ENCODE measurements at places on chromosomes 3 and 15.

DNA sequence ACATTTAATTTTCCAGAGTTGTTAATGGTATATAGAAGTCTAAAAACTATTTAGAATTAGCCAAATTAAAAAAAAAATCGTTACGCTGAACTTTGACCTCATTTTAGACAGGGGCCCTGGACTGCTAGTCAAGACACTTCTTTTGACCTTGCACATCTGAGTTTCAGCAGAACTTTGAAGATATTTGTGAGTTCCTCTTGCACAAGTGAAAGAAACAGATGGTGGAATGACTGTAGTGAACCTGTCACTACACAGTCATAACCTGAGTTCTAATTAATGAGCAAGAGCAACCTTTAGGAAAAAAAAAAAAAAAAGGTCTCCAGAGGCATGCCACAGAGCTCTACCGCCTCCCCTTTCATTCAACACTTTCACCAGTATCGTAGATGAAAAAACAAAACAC, 5.3 kb downstream of the MYO5C start:
- DNase-seq, result no peak

GRCh38 chr3:37693511-37694283, 168.0 kb upstream of the CTDSPL start:
- no peak for DNase-seq

DNA sequence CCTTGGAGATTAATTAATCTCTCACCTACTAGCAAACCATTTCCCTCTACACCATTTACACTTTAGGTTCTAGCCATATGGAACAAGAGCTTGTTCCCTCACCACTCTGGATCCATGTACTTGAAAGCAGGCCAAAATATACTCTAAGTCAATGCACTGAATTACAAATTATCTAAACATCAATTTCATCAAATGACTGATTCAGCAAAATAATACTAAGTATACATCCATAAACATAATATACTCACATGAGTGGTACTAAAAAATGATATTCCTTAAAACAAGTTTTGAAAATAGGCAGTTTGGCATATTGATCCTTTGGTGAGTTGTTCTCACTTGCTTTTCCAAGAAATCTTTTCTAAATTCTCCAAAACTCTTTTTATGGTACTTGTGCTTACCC, 459.7 kb upstream of the ZNF385D start:
- DNase-seq, result no peak

GRCh38 chr3:8325306-8325705, 176.3 kb upstream of the LMCD1 start:
- no peak for DNase-seq

GRCh38 chr3:108486338-108486737, 24.1 kb downstream of the MYH15 start:
- no peak for DNase-seq

GRCh38 chr3:15520804-15521572, 518 bp downstream of the COLQ start:
- no peak for DNase-seq

DNA sequence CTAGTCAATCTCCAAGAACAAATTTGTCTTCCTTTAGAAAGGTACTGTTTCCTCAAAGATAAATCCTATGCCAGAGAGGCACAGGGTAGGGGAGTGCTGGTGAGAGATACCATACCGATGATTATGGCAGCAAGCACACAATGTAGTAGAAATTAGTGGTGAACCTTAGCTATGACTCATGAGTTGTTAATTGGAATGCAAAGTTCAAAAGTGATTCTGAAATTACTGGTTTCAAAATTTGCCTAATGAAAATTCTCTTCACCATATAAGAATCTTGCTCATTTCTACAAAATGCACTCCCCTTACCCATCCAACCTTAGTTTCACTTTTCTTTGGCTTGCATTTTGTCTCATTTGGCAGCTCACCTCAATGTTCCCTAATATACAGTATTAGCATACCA, 139.5 kb upstream of the SLC2A2 start:
- no peak for DNase-seq

- DNase-seq, result no peak
Observed at GRCh38 chr3:157043771-157044170, 116.2 kb downstream of the CCNL1 start.

- no peak for DNase-seq
Observed at GRCh38 chr3:76869726-76870384, 170.0 kb upstream of the ROBO2 start.

GRCh38 chr3:123632161-123632655, 47.4 kb upstream of the HACD2 start:
- DNase-seq, result no peak

- DNase-seq, result no peak
Observed at GRCh38 chr3:47669026-47669749, 90.5 kb upstream of the CSPG5 start.

DNA sequence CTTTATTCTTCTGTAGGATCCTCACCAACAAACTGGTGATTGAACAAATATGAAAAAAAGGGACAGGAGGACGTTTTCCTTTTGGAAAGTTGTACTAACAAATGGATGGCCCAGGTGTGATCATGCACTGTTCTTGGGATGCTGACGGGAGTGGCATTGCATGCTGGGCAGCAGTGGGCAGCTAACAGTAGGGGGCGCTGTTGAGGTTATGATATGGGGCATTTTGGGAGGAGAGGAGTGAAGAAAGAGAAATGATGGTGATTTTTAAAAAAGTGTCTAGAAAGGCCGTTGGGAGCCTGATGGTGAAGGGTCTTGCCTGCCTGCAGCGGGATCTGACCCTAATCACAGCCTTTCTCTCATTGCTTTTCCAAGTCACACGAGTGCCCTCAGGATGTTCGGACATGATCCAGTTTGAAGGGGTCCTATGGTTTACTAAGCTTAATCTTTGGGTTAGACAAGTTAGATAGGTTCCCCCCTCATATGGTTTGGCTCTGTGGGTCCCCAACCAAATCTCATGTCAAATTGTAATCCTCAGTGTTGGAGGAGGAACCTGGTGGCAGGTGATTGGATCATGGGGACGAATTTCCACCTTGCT, 46.2 kb upstream of the PRTG start:
- DNase-seq, result no peak

All from LoVo (cell line).